ENCODE measurements at places on chromosomes 5 and 9. TPM values are rescaled to one million over a fixed set of nuclear protein-coding genes. Genes with fewer than 3 reads are reported as not detected.
A peak's percentile ranks its signal among the peaks of the same experiment; 100 is the strongest.

Gene PRLR
- not detected for total RNA-seq

GRCh38 chr5:63263411-63263810 lies 684.8 kb downstream of the LRRC70 start:
- no peak overlapping the region for H3K4me3 ChIP-seq
- no peak for DNase-seq
- H3K4me1 ChIP-seq: peaks cover 25% of the 10 kb centered on the region
- H3K36me3 ChIP-seq: no peaks in the 10 kb centered on the region
- H3K27ac ChIP-seq: peak overlapping the region; percentile 96

DNA sequence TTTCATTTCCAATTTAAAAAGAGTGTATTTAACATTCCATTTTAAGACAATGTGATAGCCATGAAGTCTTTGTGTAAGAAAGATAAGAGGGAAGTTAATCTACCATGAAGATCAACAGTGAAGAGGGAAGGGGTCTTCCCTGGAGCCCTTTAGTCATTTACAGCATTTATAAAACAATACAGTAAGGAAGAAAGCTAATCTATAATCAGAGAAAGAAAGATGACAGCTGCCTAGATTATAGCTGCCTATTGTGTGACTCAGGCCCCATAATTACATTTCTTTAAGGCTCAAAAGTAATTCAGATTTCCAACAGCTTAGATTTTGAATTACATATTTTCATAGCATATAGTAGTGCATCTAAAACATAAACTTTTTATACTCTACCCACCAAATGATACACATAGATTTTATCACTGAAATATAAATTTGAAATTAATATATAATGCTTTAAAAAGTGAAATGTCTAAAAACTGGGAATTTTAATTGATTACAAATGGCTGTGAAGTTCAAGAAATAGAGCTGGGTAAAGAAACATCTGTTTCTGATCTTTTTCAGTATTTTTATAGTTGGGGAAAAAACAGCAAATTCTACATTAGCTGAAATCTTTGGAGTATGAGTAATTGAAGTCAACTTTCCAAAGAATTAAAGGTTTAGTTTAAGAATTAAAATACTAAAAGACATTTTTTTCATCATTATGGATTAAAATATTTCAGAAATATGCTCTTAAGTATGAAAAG lies 89.6 kb downstream of the RIC1 start:
- no peak overlapping the region for H3K4me3 ChIP-seq
- no peaks in the 10 kb centered on the region for H3K27me3 ChIP-seq
- no peak overlapping the region for H3K27ac ChIP-seq
- peaks cover 23% of the 10 kb centered on the region for H3K4me1 ChIP-seq

DNA sequence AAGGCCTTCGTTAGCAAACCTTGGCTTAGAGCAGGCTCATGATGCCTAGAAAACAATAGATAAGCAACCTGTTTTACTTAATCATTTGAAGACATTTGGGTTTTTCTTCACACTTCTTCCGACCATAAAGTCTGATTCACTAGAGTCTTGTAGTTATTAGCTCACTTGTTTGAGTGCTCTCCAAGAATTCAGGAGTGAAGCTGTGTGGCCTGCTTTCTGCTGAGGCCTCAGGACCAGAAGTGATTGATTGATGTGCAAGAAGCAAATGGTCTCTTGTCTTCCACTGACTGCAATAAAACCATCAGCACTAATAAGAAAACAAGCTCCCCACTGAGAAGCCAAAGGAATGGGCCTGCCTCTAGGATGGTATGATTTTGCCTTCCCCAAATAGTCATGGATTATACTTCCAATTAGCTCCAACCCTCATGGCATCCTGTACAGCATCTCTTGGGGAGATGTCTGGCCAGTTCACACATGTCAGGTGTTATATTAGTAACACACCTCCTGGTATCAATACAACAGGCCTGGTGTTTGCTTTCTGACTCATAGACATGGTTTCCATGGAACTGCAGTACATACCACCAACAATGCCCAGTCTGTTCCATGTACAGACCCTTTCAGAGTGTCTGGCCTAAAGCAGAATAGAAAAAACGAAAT lies 317.6 kb downstream of the CWC27 start:
- H3K36me3 ChIP-seq: no peaks in the 10 kb centered on the region
- no peak for DNase-seq
- no peak overlapping the region for H3K27ac ChIP-seq
- no peaks in the 10 kb centered on the region for H3K4me1 ChIP-seq
- H3K27me3 ChIP-seq: no peaks in the 10 kb centered on the region

DNA sequence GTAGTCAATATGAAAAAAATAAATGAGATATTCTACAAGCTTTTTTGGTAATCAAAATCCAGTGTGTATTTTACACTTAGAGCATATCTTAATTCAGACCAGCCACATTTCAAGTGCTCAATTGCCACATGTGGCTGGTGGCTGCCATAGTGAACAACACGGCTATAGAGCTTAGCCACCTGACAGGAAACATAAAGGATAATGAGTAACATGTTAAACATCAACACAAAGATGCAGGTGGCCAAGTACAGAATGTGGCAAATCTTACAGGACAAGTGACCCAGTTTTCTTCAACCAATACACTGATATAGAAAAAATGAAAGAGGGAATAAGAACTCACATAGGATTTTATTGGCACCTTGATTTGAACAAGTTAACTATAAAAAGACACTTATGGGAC lies 61.4 kb downstream of the KIF24 start:
- no peak overlapping the region for H3K27ac ChIP-seq
- peak; percentile 62 for DNase-seq
- H3K36me3 ChIP-seq: no peaks in the 10 kb centered on the region
- H3K27me3 ChIP-seq: no peaks in the 10 kb centered on the region
- no peaks in the 10 kb centered on the region for H3K4me1 ChIP-seq

Gene CCNJL
- 17.4 TPM for total RNA-seq

DNA sequence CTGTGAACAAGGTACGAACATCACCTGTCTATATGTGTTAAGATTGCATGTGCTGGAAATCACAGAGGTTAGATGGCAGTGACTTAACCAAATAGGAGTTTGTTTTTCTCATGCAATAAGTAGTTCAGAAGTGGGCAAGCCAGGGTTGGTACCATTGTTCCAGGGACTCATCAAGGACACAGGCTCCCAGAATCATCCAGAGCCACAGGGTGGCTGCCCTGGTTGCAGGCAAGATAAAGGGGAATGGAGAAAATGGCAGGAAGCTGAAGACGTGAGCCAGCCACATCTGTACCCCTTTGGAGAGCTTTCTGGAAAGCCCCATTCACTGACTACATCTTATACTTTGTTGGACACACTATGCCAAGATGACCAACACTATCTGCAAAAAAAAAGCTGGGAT lies 126.0 kb upstream of the IL12B start:
- no peaks in the 10 kb centered on the region for H3K36me3 ChIP-seq
- H3K27me3 ChIP-seq: no peaks in the 10 kb centered on the region
- H3K27ac ChIP-seq: no peak overlapping the region

Gene RAI14
- total RNA-seq: 369 TPM

DNA sequence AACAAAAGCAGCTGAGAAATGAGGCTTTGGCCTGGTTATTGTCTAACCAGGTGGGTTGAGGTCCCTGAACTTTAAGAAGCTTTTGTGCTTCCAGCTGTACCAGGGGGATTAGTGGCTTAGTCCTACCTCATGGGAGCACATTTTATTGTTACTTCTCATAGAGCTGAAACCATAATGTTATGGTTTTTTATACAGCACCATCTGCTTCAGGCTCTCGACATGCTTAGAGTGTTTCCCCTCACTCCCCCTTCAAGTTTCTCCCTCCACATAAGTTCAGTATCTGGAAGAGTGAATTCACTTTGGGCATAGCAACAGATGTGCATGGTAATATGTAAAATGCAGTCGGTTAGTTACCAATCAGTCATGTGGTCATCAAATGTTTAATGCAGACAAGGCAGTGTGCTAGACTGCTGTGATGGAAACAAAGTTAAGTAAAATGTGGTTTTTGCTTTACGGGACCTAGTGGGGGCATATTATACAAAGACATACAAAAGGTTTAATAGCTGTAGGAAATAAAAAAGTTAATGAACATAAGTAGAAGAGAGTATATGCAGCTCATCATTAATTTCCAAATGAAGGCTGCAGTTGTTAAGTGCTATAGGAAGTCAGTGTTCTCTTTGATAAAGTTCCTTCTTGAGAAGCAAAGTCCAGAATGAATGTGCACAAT lies 95.9 kb upstream of the SPRY4 start:
- no peaks in the 10 kb centered on the region for H3K36me3 ChIP-seq
- no peak for DNase-seq
- no peaks in the 10 kb centered on the region for H3K27me3 ChIP-seq
- no peak overlapping the region for H3K27ac ChIP-seq

Gene DRD1
- not detected for total RNA-seq

- DNase-seq: no peak
- no peaks in the 10 kb centered on the region for H3K27me3 ChIP-seq
- H3K4me3 ChIP-seq: no peak overlapping the region
- no peaks in the 10 kb centered on the region for H3K4me1 ChIP-seq
- no peak overlapping the region for H3K27ac ChIP-seq
- peaks cover 32% of the 10 kb centered on the region for H3K36me3 ChIP-seq
These were observed 65.1 kb downstream of the MACROH2A1 start for GRCh38 chr5:135333732-135334515.

DNA sequence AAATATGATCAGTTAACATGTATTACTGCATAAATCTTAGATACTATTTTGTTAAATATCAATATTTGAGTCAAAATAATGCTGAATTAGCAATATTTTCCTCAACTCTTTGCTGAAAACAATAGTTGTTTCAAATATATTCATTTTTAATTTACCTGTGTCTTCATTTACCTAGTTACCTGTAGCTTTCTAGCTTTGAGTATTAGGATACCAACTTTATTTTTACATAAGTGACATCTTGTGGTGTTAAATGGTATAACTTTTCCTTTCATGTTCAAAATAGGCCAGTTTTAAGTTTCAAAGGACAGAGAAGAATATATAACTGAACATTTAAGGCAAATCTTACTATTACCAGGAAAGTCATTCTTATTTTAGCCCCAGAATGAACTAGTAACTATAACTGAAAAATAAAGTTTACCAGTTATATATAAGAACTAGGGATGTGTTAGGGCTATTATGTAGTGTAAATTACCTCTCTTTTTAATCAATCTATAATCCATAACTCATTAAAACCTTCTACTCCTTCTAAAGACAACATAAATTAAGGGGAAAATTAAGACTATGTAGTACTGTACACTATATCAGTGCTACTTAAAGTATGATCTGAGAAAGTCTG lies 25.3 kb downstream of the AP3B1 start:
- H3K4me3 ChIP-seq: no peak overlapping the region
- no peaks in the 10 kb centered on the region for H3K4me1 ChIP-seq
- no peak overlapping the region for H3K27ac ChIP-seq
- H3K27me3 ChIP-seq: no peaks in the 10 kb centered on the region
- peak; percentile 35 for DNase-seq
- no peaks in the 10 kb centered on the region for H3K36me3 ChIP-seq

Gene RASA1
- total RNA-seq: 42.0 TPM

Gene ASPN
- not detected for total RNA-seq

DNA sequence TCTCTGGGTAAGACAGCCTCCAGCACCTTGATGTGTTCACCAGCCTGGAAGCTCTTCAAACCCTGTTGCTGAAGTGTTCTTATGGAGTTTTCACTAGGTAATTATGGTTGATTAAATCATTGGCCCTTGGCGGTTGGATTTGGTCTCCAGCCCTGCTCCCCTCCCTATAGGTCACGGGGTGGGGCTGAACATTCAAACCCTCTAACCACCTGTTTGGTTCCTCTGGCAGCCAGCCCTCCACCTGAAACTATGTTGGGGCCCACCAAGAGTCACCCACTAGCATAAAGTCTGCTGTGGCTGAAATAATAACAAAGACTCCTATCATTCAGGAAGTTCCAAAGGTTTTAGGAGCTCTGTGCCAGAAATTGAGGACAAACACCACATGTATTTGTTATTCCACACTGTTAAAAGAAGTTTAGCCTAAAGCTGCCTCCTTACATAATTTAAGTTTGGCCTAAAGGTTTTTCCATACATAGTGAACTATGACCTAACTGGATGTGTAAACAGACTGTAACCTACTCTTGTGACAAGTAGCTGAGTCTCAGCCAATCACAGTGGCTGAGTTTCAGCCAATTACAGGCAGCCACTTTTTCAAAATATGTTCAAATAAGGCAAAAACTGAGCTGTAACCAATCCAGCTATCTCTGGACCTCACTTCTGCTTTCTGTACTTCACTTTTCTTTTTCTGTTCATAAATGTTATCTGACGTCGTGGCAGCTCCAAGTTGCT lies 34.8 kb downstream of the TMEM252 start:
- H3K27ac ChIP-seq: no peak overlapping the region
- H3K4me1 ChIP-seq: no peaks in the 10 kb centered on the region
- no peaks in the 10 kb centered on the region for H3K36me3 ChIP-seq
- H3K4me3 ChIP-seq: no peak overlapping the region

GRCh38 chr9:123513554-123513953 lies 157.6 kb downstream of the CRB2 start:
- no peaks in the 10 kb centered on the region for H3K27me3 ChIP-seq
- H3K4me3 ChIP-seq: no peak overlapping the region
- H3K4me1 ChIP-seq: no peaks in the 10 kb centered on the region
- H3K27ac ChIP-seq: no peak overlapping the region
- H3K36me3 ChIP-seq: no peaks in the 10 kb centered on the region

Gene DMRT3
- total RNA-seq: not detected

DNA sequence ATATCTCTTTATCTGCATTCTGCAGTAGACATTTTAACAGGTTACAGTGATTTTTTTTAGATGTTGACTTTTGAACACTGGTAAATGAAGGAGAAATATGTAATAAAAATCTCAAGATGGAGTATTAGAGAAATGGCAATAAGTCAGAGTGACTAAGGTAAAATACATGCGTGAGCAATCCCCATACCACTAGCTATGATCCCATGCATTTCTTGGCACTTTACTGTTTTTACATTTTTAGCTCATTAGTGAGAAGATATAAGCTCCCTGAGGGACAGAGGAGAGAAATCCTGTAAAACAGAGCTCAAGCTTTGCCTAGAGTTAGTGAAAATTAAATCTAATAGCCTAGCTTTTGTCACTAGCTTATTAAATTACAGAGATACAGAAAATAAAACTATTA lies 181.9 kb upstream of the TRPM3 start:
- H3K36me3 ChIP-seq: no peaks in the 10 kb centered on the region
- DNase-seq: no peak
- H3K27me3 ChIP-seq: no peaks in the 10 kb centered on the region
- H3K27ac ChIP-seq: no peak overlapping the region
- no peak overlapping the region for H3K4me3 ChIP-seq
- no peaks in the 10 kb centered on the region for H3K4me1 ChIP-seq

DNA sequence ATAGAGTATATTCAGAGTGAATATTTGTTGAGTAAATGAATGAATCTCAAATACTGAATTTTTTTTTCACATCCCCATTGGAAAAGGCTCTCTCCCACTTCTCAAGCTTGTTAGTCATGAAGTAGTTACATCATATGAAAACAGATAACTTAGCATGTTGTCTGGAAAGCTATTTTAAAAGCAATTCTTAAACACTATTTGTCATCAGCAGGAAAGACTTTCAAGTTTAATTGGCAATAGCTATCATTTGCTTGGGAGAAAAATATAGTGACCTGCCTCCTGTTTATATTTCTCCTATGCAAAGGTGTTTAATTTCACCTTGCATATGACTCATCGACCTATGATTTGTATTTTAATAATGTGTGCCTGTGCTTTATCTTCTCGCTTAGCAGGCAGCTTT lies 499.8 kb upstream of the GRIA1 start:
- H3K4me1 ChIP-seq: no peaks in the 10 kb centered on the region
- no peak for DNase-seq
- no peaks in the 10 kb centered on the region for H3K36me3 ChIP-seq
- no peak overlapping the region for H3K4me3 ChIP-seq
- no peak overlapping the region for H3K27ac ChIP-seq

GRCh38 chr9:98702340-98702739 lies 6.4 kb downstream of the GABBR2 start:
- no peaks in the 10 kb centered on the region for H3K36me3 ChIP-seq
- no peaks in the 10 kb centered on the region for H3K27me3 ChIP-seq
- no peak overlapping the region for H3K4me3 ChIP-seq
